ENCODE measurements at places on chromosomes 1 and 21.
A peak's percentile ranks its signal among the peaks of the same experiment; 100 is the strongest.

DNA sequence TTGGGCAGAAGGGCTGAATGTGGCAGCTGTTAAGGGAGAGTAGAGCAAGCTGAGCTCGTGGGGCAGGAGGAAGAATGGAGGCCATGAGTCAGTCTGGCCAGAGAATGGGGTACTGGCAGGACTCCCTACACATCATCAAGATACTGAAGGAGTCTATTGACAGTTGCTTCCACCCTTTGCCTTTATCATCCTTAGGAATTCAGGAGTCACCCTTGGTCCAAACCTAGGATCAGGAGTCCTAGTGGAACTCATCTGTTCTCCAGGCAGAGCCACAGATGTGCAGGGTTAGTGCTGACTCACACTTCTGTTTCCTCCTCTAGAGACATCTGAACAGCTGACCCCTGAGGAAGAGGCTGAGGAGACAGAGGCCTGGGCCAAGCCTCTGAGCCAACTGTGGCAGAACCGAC is 18.7 kb upstream of the ST3GAL3 start:
- no peak for DNase-seq

DNA sequence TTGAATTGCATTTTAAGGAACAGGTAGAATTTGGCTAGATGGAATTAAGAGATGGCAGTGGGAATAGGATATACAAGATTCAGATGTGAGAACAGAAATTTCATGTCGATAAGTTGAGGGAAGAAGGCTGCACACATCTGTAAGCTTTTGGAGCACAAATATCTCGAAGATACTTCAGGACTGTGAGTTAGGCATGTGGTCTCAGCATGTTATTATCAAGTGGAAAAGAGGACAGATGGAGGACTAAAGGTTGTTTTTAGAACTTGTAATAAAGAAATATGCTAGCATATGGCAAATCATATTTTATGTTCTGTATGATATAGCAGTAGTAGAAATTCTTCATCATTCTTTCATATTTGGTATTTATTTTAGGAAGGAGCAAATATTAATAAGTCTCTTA is 61.5 kb downstream of the KIF1B start:
- DNase-seq: no peak

GRCh38 chr1:43473463-43473862 is 19.7 kb upstream of the HYI start:
- DNase-seq: no peak

GRCh38 chr1:125085720-125086591 is 3901.2 kb downstream of the SRGAP2C start:
- no peak for DNase-seq

- DNase-seq: no peak
Observed at GRCh38 chr1:109975718-109976117, 8.8 kb upstream of the AHCYL1 start.

GRCh38 chr1:25616987-25617624 is 515 bp downstream of the MAN1C1 start:
- peak; percentile 31 for DNase-seq

DNA sequence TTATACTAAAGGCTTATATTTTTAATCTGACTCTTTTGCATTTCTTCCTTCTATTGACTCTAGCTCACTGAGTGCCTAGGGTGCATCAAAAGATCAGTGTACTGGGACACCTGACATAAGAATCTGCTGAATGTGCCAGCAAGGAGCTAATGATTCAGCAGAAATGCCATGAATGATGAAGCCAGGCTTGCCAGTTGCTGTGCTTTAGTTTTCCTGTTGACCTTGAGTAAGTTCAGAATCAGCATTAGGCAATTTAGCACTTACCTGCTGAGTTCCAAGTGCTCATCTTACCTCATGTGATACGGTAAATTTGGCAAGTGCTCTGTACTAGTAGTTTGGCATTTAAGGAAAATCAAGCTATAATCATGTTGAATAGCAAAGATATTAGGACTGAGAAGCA is 523.2 kb upstream of the B3GALT2 start:
- DNase-seq: no peak

- DNase-seq: no peak
Observed at GRCh38 chr21:27813750-27814149, 846.9 kb upstream of the ADAMTS5 start.

Data from activated naive CD4-positive, alpha-beta T cell (primary cell).